Activated CD4-positive, alpha-beta T cell treated with anti-CD3 and anti-CD28 coated beads, Interleukin-2, amount 50 U/mL, for 48 hours (primary cell): ENCODE measurements at places on chromosomes 3 and 15.

GRCh38 chr3:55163421-55163820 lies 235.6 kb upstream of the LRTM1 start:
- no peak for DNase-seq

DNA sequence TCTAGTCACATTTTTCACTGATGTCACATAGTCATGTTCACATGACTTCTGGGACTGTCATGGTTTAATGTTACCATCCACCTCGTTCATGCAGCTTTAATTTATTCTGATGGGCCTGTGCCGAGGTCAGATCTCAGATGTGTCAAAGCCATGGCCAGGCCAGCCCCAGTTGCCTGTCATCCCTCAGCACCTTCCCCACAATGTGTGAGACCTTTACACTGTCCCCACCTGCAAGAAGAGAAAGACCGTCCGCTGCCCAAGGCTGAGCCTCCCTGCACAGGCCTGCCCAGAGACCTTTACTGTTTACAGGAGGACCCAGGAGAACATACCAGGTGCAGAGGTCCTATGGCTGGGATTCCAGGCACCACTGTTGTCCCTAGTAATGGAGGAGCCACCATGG lies 12.8 kb upstream of the KLF15 start:
- DNase-seq, result no peak

- DNase-seq, result no peak
Observed at GRCh38 chr15:28047277-28047676, 51.8 kb downstream of the OCA2 start.

GRCh38 chr3:81406318-81406717 lies 355.1 kb downstream of the GBE1 start:
- DNase-seq, result no peak

- no peak for DNase-seq
Observed at GRCh38 chr3:71254281-71255057, 329.1 kb downstream of the FOXP1 start.

DNA sequence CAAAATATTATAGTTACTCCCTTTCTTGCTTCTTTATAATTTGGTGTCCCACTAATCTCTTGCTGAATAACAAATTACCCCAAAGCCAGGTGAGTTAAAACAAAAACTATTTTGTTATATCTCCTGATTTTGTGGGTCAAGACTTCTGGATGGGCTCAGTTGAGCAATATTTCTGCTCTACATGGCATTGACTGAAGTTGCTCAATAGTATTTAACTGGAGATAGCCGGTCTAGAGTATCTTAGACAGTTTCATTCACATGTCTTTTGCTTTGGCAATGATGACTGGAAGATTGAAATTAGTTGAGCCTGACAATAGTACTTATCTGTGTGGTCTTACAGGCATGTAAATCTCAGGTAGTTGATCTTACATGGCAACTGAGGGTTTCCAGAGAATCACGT lies 51.0 kb upstream of the TP63 start:
- no peak for DNase-seq

- DNase-seq, result no peak
Observed at GRCh38 chr3:49500732-49501609, 30.9 kb downstream of the DAG1 start.

GRCh38 chr15:70375586-70375985 lies 277.9 kb upstream of the TLE3 start:
- DNase-seq, result no peak

DNA sequence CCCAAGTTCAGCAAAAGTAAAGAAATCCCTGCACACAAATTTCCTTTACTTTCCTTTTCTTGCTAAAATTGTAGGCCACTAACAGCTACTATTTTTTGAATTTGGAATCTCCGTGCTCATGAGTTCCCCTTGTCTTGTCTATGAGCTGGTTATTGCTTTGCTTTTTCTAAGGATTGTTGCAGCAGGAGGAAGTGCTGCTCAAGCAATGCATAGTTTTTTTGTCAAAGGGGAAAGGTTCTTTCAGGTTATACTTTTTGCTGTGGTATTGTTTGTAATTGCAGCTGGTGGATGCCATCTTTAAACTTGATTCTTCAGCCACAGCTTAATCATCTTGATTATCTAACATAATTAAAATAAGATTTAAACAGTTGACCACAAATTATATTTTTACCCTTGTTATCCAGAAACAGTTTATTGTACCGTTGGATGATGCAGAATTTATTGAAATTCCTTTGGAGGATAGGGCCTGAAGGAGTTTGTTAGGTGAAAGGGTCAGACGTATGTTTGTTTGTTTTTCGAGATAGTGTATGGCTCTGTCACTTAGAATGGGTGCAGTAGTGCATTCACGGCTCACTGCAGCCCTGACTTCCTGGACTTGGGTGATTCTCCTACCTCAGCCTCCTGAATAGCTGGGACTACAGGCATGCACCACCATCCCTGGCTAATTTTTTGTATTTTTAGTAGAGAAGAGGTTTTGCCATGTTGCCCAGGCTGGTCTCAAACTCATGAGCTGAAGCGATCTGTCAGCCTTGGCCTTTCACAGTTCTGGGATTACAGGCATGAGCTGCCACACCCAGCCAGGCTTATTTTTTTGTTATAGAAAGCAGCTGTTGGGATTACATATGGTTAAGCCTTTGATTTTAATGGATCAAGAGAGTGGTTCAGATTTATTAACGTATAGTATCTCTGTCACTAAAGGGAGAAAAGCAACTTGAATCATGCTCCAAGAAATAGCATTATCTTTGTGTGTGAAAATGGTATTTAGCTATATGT lies 11.7 kb downstream of the MGA start:
- DNase-seq, result no peak

GRCh38 chr3:59245300-59245858 lies 195.6 kb upstream of the CFAP20DC start:
- no peak for DNase-seq

- DNase-seq, result no peak
Observed at GRCh38 chr15:67010898-67011616, 54.3 kb upstream of the SMAD3 start.

DNA sequence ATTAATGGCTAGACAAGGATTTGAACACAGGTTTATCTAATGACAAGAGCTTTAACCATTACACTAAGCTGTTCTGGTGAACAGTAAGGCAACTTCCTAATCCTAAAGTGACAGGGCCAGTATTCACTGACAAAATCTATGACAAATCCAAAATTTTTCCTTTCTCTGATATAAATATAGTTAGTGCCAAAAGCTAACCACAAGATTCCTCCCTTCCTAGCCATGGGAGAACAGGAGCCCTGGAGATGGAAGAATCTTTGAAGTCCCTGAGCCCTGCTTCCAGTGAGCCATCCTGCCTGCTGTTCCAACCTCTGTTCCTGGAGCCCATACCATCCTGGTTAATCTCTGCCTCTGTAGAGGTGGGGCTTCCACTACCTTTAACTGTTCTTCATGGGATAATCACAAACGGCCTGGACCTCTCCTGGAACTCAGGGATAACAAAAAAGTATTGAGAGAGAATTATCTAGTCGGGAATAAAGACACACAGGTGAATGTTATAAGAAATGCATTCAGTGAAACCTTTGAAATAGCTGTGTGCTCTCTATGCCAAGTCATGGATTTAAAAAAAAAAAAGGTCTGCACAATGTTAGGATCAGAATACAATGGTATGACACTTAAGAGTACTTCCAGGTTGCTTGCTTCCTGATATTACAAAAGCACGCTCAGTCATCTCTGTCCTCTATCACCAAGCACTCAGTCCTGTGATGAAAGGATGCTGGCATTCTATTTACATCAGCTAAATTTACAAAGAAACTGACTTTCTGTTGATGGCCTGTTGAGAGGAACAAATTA lies 235.8 kb downstream of the SUCLG2 start:
- no peak for DNase-seq

GRCh38 chr3:64505419-64505818 lies 182.4 kb downstream of the ADAMTS9 start:
- no peak for DNase-seq

DNA sequence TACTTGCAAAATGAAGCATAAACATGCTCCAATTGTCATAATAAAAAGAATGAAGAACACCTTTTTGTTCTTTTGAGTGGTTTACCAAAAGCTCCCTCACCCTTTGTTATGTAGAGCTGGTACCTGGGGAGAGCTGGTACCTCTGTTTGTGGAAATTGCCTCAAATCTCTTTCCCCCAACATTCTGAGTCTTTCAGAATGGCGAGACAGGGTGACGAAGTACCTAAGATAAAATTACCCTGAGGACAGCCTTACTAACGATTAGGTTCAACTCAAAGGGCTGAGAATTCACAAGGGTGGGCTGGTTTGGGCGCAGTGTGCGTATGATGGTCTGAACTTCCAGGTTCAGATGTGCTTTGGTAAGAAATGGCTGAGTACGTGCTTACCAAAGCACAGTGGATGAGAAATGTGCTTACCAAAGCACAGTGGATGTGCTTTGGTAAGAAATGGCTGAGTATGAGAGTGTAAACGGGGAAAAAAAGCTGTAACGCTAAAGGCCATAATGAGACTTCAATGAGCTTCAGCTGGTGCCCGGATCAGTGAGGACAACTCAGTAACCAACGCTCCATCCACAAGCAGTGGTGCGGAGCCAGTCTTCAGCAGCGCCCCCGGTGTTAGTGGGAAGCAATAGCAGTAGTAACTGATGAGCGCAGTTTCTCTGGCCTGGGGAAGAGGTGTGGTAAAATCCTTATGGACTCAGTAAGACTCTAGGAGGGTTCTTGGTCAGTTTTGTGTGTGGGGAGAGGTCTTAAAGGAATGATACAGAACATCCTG lies 72.3 kb upstream of the LRIG1 start:
- peak; percentile 5 for DNase-seq

DNA sequence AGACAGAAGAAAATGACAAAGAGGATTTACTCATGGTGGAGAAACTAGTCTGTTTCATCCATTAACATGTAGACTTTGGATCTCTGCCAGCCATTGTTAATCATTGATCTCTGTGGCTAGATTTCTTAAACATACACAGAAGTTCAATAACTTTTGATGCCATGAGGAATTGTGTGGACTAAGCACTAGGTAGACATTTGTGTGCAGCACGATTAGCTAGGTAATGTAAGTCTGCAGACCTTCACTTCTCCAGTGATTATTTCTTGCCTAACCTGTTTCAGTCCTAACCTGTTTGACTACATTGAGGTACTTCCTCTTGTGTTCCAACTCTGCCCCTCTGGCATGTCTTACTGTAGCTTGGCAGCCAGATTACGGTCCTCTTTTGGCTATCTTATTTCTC lies 928.5 kb upstream of the ROBO1 start:
- no peak for DNase-seq

DNA sequence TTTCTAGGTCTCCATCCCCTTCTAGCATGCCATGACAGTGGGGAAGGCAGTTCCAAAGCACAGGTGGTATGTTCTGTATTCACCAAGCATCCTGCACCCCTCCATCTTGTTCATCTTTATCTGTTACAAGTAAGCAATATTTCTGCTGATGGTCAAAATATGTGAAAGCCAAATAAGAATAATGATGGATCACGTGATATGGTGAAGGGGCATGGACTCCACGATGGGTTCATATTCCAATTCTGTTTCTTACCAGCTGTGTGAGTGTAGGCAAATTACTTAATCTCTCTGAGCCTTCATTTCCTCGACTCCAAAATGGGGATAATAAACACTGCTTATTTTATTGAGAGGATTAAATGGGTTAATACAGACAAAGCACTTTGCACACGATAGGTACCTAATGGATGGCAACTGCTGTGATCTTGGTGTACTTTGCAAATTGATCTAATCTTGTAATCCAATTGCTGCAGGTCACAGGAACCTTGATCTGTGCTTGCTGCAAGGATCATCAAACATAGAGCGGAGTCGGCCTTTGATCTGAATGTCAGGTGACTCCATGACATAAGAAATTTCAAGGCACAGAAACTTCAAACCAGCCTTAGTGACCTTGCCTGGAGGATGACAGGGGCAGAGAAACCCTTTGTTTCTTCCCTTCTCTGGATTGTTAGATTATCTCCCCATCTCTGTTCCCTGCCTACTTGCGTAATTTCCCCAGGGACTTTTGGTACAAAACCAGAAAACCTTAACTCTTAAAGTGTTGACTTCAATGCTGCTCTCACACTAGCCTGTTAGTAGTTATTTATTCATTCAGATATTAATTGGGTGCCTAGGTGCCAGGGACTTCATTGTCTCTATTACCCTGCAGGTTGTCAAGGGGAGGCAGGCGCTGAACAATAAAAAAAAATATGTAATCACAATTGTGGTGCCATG lies 25.8 kb downstream of the SIAH2 start:
- DNase-seq, result no peak

GRCh38 chr15:46126581-46126980 lies 491.8 kb downstream of the SQOR start:
- no peak for DNase-seq

GRCh38 chr3:136547293-136547692 lies 204.9 kb downstream of the STAG1 start:
- no peak for DNase-seq

DNA sequence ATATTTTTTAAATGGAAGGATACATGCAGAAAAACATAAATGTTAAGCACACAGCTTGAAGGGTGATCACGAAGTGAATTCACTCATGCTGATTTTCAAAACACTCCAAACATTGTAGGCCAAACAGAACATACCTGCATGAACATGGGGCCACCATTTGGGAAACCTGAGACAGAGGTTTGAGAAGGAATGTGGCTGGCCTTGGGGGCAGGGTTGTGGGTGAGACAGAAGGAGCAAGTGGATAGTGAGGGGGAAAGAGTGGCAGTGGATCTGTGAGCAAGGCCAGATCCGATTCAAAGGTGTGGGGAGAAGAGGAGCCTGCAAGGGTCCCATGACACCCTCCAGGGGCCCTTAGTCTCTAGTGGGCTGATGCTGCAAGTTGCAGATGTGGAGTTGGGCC lies 94.9 kb downstream of the HMG20A start:
- no peak for DNase-seq

GRCh38 chr3:115576325-115576875 lies 46.9 kb upstream of the GAP43 start:
- no peak for DNase-seq

- DNase-seq, result no peak
Observed at GRCh38 chr3:188183452-188183851, 29.5 kb downstream of the LPP start.

GRCh38 chr15:85597155-85597815 lies 197.4 kb downstream of the KLHL25 start:
- peak; percentile 28 for DNase-seq

GRCh38 chr3:183400352-183400751 lies 28.1 kb downstream of the MCF2L2 start:
- DNase-seq, result no peak

- no peak for DNase-seq
Observed at GRCh38 chr3:20904671-20905070, 718.7 kb upstream of the SGO1 start.

DNA sequence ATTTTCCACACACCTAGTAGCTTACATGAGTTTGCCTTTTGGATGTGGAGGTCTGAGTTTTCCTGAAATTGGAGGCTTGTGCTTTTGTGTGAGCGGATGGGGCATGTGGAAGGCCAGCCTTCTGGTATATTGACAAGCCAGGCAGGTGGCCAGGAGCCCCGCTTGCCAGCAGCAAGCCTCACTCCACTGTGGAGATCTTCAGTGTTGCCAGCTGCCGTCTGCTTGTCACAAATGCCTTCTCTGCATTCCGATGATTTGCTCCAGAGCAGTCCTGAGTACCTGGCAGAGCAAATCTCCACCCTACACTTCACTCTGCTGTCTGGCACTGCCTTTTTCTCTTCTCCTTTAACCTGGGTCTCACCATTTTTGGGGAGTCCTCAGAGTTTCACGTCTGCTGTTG lies 29.1 kb upstream of the CHST2 start:
- no peak for DNase-seq
